ENCODE measurements at places on chromosomes 16 and 17.

DNA sequence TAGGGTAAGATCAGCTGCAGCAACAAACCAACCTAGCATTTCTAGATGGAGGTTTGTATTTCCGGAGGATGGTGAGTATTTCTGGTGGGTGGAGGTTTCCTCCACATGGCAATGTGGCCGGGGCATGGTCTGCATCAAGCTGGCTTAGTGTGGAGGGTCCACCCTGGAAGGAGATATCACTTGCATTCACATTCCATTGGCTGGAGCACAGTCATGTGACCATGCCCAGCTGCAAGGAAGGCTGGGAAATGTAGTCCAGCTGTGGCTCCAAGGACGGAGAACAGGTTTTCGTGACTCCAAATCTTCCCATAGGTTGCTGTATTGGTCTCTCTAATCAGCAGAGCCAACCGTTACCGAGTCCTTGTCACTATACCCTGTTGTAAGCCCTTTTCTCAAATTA, 68.7 kb downstream of the RAI1 start:
- no peak for DNase-seq

- peak; percentile 66 for DNase-seq
Measured at GRCh38 chr17:76700617-76701470, 9.9 kb downstream of the MXRA7 start.

DNA sequence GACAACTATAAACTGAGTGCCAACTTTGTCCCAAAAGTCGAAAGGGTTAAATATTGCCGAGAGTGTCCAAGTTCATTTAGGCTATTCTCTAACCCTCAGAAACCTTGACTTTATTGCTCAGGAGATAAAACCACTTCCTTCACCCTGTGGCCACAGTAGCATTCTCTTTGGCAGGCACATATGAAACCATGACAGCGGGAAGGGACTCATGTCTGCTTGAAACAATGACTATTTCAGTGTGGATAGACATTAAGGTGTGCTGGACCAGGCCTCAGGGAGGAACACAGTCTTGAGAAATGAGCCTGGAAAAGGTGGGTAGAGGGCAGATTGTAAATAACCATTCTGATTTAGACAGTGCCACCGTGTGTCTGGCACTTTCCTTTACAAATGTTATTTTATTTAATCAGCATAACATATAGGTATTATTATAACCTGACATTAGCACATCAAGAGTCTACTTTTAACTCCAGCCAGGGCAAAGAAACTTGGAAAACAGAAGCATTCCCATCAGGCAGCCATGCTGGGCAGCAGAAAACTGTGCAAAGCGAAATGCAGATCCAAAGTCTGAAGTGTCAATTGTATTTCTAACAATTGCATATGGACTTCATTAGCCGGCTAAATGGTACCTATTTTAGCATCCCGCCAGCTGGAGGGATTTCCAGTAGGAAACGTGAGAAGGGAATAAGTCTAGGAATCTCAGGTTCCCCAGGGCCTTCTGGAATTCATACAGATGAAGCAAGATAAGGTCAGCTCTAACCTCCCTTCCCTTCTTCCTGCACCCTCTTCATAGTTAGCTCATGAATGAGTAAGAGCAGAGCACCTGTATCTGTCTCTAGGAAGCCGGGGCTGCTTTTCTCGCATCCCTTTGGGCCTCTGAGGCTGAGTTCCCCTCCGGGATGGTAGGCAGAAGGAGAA, 212.8 kb upstream of the ELAC2 start:
- no peak for DNase-seq

DNA sequence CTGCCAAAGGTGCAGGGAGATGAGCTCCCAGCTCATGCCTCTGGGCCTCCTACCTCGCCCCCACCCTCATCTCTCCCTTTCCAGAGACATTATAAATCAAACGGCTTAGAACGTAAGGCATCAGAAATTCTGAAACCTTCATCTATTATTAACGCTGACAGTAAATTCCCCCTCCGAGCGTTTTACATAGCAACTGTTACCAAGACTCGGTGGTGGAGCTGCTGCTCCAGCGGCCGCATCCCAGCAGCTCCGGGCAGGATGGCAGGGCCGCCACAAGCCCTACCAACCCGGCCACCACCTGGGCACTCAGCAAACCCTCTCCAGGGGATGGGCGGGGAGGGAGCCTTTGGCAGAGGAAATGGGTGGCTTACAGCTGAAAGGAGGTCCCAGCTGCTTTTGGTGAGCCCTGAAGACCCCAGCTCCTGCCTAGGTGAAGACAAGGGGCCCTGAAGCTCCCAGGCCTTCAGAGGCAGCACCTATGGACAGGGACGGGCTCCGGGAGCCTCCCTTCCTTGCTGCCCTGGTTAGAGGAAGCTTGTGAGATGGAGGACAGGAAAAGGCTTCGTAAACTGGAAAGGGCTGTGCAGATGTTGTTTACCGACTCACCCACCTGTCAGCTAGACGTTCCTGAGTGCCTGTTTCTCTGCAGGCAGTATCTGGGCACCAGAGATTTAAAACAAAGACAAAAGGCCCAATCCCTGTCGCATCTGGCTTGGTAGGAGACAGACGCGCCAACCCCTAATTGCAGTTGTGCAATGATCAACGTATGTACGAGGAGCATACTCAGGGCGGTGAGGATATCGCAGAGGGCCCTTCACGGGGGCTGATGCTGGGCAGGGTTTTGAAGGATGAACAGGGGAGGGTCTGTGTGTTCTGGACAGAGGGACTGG, 76.9 kb downstream of the RAI1 start:
- no peak for DNase-seq

- no peak for DNase-seq
Measured at GRCh38 chr17:73304971-73305812, 6.6 kb downstream of the CDC42EP4 start.

DNA sequence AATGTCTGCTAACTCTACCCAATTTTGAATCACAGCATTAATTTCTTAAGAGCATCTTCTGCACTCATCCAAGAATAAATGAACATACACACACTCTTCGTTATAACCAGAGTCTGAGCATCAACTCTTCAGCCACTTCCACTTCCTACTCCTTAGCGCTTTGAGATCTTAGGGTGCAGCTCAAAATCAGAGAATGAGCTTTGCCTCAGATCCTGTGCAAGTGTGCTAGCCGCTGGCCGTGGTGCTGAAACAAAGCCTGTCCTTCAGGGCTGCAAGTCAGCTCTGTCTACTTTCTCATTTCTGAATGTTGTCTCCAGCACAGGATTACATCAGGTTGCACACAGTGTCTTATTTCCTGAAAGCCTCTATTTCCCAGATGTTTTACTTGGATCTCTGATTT, 165.4 kb downstream of the AIPL1 start:
- peak; percentile 1 for DNase-seq

DNA sequence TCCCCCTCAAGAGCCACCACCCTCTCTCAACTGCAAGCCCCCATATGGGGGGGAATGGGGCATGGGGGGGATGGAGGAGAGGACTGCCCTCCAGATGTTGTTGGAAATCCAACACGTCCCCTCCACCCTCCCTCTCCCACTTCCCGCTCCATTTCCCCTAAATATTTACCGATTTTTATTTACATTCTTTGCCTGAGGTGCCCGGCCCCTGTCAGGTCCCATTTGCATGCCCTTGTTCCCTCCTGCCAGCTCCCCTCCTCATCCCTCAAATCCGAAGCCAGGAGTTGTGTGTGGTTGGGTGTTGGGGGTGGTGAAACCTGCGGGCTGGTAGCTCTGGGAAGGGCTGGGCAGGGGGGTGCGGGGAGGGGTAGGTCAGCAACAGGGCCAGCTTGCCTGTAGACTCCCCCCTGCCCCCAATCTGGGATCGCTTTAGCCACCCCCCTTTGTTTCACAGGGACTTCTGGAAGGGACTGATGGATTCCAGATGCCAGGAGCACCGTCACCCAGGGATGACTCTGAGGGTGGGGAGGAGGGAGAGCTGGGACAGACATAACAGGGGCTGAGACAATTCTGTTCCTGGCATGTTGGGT, 39.7 kb upstream of the NGFR start:
- no peak for DNase-seq

DNA sequence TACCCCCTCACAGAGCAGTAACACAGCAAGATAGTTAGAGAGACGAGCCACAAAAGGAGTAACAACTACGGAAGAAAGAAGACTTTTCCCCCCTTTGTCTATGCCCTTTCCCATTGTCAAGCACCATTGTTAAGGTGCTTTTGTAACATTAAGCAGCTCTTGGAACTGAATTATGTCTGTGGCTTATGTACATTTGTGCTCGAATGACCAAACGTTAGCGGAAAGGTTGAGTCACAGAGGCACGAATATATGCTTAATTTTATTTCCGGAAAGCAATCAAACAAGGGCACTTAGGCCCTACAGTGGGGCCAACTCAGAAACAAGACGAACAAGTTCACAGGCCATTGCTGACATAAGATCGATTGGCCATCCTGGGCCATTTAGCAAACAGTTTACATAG, 109.5 kb downstream of the ANKFN1 start:
- no peak for DNase-seq

- no peak for DNase-seq
Measured at GRCh38 chr17:1960545-1960912, 64.6 kb downstream of the RTN4RL1 start.

DNA sequence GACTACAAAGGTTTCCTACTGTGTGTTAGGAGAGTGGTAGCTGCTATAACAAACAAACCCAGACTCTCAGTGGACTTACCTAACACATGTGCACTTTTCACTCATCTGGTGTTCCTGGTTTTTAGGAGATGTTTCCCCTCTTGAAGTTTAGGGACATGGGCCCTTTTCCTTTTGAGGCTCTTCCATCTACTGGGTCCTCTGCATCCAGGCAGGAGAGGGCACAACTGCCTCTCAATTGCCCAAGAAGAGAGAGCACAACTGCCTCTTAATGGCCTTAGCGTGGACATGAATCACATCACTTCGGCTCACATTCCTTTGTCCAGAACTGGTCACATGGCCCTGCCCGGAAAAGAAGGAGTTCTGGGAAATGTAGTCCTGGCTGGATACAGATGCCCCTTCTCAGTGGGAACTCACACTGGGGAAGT, 9.8 kb upstream of the TNRC6C start:
- DNase-seq, result no peak

DNA sequence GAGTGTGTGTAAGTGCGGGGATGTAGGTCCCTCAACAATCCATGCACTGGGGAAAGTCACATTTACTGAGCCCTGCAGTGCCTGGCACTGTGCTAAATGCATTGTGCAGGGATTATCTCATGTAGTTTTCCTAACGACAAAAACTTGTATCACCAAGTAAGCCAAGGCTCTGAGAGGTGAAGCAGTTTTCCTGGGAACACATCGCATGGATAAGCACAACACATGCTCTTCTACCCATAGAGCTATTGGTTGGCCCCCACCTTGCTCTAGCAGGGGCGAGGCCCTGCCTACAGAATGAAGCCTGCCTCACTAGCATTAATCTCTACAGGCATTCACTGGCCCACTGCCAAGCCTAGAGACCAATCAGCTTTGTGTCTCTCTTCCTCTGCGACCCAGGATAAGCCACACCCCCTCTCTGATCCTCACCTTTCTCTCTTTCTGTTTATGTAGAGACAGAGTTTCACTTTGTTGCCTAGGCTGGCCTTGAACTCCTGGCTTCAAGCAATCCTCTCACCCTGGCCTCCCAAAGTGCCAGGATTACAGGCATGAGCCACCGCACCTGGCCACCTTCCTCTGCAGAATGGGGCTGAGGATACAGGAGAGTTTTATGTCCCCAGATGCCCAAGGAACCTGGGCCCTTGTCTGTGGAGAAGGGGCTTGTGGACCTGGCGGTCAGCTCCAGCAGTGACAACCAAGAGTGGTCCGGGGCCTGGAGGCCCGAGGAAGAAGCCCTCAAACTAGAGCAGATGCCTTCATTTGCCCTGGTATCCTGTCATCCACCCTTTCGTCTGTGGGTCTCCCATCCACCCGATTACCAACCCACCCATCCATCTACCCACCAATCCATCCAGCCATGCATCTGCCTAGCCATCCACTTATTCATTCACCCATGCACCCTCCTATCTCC, 12.8 kb downstream of the CDH16 start:
- no peak for DNase-seq

DNA sequence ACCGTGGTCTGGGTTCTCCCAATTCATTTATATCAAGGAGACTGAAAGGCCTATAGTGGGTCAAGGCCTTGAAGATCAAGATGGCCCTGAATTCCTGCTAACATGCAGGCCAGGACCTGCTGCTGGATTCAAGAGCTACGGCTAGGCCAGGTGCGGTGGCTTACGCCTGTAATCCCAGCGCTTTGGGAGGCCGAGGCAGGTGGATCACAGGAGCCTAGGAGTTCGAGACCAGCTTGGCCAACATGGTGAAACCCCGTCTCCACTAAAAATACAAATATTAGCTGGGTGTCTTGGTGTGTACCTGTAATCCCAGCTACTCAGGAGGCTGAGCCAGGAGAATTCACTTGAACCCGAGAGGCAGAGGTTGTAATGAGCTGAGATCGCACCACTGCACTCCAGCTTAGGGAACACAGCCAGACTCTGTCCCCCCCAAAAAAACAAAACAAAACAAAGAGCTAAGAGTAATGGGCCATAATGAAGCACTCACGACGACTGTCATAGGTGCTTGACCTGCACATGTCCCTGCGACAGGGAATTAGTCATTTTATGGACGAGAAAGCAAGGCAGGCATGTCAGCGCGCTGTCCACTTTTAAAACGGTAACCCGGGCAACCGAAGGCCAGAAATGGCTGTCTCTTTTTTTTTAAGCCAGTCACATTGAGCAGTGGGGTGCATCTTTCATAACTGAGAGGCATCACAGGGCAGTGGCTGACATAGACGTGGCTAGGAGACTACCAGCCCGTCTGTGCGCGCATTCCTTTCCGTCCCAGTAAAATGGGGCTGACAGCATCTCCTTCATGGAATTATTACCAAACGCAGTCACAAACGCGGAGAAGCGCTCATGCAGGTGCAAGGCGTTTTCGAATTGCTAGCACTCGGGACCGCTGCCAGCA, 1.0 kb upstream of the FBRS start:
- no peak for DNase-seq

- no peak for DNase-seq
Measured at GRCh38 chr16:23704772-23705516, 8.1 kb downstream of the ERN2 start.

GRCh38 chr17:29070781-29071180, 27.8 kb downstream of the PIPOX start:
- no peak for DNase-seq

DNA sequence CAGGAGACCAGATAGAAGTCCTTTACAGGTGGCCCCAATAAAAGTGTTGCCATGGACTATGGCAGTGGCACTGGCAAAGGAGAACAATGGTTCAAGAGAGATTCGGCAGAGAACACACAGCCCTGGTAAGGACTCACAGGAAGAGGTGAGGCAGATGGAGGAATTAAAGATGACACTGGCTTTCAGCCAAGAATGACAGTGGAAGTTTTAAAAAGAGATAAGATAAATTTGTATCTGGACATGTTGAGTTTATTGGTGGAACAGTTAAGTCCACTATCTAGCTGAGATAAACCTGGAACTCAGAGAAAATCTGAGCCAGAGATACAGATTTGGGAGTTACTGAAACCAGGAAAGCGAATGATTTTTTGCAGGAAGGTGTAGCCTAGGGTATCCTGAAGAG, 20.1 kb downstream of the CMC2 start:
- DNase-seq, result no peak

DNA sequence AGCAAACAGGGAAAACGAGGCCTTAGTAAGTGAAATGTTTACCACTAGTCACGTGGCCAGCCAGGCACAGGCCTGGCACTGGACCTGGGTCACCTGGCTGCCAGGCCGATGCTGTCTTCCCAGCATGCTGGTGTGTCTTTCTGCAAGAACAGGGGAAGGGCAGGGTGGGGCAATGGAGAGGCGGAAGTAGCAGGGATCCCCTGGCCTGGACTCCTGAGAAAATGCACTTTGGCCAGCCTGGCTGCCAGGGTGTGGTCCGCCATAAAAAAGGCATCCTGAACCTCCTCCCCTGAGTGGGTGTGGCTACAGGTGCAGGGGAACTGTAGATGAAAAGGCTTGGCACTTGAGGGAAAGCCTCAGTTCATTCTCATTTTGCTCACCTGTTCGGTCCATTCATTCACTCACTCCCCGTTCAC, 1.0 kb upstream of the ANKRD40CL start:
- DNase-seq, result no peak

GRCh38 chr17:61868074-61868473, 4.7 kb upstream of the BRIP1 start:
- DNase-seq, result no peak
